HTR-8/SVneo (cell line): ENCODE measurements at places on chromosomes 6 and 20.

DNA sequence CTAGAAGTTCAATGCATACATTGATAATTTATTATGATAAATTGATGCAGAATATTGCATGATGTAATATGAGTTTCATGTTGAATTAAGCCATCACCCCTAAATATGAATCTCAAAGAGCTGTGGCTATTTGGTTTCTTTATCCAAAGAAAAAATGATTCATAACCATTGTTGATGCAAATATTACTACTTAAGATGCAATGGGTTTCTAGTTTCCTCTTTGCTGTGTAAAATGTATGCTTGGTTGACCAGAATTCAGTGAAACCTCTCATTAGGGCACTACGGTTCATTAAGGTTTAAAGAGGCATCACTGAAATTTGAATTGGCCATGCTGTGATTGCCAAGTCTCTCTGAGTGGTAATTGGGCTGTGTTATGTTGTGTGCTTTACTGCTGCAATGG, 492.5 kb upstream of the FLRT3 start:
- DNase-seq = no peak

DNA sequence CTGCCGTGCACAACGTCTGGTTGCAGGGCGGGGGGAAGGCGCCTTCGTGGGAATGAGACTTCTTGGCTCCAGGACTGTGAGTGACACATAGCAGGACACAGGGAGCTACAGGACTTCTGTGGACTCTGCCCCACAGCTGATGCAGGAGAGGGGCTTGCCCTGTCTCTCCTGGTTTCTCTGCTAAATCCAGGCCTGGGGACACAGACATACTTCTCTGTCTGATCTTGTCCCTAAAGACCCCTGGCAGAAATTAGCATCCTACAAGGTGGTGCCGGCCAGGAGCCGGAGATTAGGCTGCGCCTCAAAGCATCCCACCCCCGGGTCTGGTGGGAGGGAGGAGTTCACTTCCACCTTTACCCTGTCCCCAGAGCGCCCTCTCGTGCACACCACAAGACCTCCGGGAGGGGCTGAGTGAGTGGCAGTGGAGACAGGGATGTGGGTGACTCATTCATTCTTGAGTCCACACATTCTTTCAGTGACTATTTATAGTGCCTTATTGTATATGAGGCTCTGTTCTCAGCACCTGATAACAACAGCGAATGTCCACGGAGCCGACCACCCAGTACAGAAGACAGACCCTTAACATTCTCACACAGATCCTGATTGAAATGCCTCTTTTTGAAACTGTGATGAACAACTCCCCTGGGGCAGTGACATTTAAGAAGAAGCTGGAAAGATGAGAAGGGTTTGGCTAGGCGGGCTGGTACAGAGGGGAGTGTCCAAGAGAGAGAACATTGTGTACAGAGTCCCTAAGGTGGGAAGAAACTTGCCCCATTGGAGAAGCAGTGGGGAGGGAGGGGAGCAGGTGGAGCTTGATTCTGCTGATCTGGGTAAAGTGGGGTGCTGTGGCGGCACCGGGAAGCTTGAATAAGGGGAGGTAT, 39.0 kb downstream of the GMPR start:
- peak; percentile 95 for DNase-seq

- DNase-seq = peak; percentile 12
Observed at GRCh38 chr6:142531727-142532126, 229.9 kb downstream of the ADGRG6 start.

DNA sequence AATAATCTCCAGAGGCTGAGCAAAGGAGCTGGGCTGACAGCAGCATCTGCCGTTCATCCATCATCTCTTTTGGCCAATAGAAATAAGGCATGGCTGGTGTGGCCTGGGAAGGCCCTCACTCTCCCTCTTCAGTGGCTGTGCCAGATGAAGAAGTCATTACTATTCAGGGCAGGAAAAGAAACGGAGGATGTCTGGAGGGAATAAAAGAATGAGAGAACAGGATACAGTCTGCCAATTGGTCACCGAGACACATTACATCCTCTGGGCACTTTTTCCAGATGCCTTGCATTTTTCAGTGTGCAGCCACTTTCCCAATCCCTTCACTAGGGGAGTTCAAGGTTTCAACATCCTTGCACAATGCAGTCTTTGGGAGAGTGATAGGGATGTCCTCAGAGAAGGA, 32.2 kb upstream of the VGLL2 start:
- DNase-seq = no peak

GRCh38 chr20:22801528-22801927, 217.2 kb upstream of the FOXA2 start:
- no peak for DNase-seq

DNA sequence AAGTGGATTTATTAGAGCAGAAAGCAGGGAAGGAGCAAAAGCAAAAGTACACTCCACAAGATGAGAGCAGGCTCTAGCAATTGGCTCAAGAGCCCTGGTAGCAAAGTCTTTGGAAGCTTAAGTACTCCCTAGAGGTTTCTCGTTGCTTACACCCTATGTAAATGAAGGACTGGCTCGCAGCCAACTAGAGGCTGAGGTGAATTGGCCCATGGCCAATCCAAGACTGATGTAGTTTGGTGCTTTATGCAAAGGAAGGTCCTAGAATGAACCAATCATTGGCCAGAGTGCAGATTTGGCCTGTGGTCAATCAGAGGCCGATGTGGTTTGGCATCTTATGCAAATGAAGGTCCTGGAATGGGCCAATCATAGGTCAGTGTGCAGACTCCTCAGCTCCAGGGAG, 191.3 kb upstream of the ARID1B start:
- DNase-seq = no peak

- no peak for DNase-seq
Observed at GRCh38 chr20:19786311-19786710, 28.3 kb downstream of the RIN2 start.

DNA sequence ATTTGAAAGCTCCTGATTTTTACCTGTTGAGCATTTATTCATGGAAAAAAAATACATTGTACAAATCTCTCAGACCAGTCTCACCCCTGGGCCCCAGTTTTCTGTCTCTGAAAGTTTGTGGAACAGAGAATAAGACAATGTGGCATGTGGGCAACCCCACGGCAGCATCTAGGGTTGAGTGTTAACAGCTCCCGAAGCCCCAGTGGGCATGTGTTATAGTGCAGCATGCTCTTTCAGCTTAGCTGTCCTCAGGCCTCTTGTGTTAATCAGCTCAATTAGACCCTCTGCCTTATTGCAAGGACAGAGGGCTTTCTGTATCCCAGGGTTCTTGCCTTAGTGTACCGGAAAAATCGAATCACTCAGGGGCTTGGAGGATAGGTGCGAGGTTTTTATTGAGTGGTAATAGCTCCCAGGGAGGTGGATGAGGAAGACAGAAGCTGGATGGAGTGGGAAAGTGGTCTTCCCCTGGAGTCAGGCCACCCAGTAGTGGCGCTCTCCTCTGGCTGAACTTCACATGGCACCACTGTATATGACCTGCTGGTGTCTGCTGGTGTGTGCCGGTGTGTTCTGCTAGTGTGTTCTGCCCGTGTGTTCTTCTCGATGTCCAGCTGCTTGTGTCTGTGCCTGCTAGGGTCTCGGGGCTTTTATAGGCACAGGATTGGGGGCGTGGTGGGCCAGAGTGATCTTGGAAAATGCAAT, 382.8 kb downstream of the EPM2A start:
- no peak for DNase-seq

DNA sequence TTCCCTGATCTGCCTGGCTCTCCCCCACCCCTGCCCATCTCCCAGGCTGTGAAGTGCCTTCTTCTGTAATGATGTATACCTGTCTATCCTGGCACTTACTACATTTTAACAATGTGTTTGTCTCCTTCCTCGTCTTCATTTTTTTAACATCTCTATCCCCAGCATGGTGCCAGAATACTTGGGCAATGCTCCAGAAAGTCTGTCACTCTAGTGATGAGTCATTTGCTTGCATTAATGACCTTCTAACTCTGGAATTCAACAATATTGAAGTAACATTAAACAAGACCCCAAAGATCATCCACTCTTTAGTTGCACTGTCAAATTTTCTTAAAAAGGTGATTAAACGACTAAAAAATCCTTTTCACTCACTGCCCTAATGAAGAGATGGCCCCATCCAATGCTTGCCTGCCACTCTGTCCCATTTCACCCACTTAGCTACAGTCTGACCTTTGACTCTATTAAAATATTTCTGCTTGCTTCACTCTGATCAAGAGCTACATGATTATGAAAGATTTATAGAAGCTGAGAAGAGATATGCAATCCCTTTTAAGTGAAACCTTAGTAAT, 7.7 kb upstream of the KLHL31 start:
- peak; percentile 70 for DNase-seq

- DNase-seq = no peak
Observed at GRCh38 chr6:98777762-98778161, 56.6 kb upstream of the POU3F2 start.

DNA sequence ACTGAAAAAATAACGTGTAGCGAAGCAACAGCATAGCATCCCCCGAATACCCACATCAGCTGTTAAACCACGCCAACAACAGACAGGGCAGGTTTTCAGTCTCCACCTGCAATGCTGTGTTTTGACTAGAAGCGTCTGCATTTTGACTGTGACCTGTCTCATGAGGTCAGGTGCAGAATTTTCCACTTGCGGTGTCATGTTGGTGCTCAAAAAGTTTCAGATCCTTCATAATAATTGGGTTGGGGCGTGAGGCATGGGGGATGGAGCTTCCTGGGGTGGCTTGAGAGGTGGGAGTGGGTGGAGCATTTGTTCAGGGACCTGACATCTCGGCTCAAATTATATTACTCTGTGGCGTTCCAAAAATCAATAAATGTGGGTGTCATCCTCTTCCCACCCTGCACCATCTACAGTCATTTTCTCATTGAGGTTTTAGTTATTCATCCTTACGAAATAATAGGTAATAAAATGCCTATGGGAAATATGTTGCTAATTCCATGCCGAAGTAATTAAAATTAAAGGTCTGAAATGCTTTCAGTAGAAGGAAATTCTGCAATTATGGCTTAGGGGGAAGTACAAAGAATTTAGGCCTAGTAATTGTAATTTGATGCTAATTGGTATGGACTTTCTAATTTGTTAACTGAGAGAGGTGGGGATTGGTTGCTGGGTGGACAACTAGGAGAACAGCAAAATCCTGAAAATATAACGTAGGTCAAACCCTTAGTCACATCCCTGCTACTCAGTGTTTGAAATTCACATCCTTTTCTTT, 81.0 kb downstream of the TIAM2 start:
- DNase-seq = no peak

- DNase-seq = no peak
Observed at GRCh38 chr6:152295920-152296319, 341.2 kb downstream of the SYNE1 start.

- DNase-seq = no peak
Observed at GRCh38 chr6:2639167-2639566, 111.6 kb downstream of the MYLK4 start.

DNA sequence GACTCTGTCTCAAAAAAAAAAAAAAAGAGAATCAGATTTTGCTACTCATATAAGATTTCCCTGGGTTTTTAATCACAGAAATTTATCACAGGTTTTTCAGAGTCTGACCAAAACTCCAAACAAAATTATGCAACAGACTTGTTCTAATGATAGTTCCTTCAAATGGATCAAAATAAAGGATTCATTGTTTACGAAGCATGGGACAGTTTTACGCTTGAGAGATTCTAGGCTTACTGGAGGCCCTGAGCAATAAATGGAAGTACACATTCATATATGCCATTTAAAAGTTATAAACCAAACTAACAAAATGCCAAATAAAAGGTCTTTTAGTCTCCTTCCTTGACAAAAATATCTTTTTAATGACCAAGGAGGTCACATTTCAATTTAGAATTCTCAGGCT, 245.1 kb upstream of the KCNQ5 start:
- no peak for DNase-seq

DNA sequence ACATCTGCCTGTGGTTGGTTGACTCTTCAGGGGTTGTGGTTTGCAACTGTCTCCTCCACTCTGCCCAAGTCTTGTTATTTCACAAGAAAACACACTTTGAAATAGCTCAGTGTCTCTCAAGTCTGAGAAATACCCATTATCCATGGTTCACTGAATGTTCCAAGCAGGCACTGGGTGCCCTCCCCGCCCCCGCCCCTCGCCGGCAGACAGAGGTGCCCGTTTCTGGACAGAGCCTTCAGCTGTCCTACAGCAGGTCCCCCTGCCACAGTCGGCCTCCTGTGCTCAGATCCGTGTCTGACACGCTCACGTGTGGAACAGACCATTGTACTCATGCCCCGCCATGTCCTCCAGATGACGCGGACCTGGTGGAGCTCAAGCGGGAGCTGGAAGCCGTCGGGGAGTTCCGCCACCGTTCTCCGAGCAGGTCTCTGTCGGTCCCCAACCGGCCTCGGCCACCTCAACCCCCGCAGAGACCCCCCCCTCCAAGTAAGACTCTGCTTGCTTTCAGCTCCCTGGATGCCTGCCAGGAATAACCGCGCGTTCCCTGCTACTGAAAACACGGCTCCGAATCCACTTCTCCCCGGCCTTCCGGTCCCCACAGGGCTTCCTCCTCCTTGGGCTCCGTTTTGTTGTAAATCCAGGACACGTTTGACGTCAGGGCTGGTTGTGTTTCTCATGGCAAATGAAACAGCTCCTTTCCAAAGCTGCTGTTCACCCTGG, 81.4 kb downstream of the SERAC1 start:
- DNase-seq = no peak

GRCh38 chr6:134870677-134871498, 79.0 kb downstream of the ALDH8A1 start:
- DNase-seq = no peak

- DNase-seq = peak; percentile 40
Observed at GRCh38 chr6:72580281-72580940, 41.5 kb upstream of the KCNQ5 start.

DNA sequence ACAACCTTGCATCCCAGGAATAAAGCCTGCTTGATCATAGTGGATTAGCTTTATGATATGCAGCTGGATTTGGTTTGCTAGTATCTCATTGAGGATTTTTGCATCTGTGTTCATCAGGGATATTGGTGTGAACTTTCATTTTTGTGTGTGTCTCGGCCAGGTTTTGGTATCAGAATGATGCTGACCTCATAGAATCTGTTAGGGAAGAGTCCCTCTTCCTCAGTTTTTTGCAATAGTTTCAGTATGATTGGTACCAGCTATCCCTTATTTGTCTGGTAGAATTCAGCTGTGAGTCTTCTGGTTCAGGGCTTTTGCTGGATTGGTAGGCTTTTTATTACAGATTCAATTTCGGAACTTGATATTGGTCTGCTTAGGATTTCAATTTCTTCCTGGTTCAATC, 132.5 kb downstream of the ZFAND3 start:
- DNase-seq = no peak
